ENCODE measurements at places on chromosomes 2 and 18.

GRCh38 chr2:11669454-11670291, at the start of gene NTSR2:
Gene NTSR2 (minus strand): TSS chr2:11670195. CDS start chr2:11670129, 66 bp downstream.
- peak; percentile 73 for DNase-seq

- no peak for DNase-seq
Observed at GRCh38 chr2:129753261-129753660, 226.2 kb upstream of the RAB6C start.

DNA sequence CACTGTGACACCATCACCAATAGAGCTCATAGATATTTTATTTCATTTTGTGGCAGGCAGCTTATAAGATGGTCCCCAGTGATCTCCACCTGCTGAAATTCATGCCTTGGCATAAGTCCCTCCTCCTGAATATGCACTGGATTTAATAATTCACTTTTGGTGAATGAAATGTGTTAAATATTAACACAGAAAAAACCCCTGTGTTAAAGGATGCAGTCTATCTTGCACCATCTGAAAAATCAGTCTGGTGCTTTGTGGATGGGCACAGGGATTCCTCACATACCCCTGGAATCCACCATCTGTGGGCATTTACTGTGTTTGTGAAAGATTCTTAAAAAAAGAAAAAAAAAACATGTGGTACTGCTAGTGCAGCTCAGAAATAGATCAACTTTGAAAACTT, 26.1 kb upstream of the WIPF1 start:
- no peak for DNase-seq

- no peak for DNase-seq
Observed at GRCh38 chr2:161123531-161124030, 36.6 kb upstream of the TANK start.

DNA sequence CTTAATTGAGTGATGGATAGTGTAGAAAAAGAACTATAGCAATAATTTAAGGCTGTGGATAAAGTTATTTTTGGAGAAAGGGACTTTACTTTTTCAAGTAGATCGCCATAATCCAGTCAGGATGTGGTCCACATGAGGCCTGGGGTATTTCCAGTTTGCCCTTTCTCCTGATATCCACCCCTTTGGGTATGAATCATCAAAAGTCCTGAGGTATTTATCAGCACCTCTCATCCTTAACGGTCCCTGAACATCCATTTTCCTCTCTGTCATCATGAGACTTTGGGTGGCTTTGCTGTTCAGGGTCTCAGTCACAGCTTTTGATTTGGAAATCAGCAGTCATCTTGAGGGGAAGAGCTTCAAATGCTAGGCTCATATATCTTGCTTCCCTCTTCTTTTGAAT, 39.3 kb upstream of the ELAC1 start:
- no peak for DNase-seq
